ENCODE measurements at places on chromosomes 5 and 9.

DNA sequence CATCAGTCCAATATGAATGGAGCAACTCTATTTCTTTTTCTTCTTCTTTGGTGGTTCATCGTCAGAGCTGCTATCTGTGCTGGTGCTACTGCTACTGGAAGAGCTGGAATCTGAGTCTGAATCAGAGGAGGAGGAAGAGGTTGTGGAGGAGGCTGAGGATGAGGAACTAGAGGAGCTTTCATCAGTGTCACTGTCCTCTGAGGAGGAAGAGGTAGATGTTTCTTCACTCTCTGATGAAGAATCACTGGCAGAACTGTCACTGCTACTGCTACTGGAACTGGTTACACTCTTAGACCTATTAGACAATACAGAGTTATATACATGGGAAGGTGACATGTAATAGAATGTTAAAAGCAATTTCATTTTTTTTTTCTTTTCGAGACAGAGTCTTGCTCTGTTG lies 27.8 kb downstream of the ZCCHC10 start:
- DNase-seq, result no peak

DNA sequence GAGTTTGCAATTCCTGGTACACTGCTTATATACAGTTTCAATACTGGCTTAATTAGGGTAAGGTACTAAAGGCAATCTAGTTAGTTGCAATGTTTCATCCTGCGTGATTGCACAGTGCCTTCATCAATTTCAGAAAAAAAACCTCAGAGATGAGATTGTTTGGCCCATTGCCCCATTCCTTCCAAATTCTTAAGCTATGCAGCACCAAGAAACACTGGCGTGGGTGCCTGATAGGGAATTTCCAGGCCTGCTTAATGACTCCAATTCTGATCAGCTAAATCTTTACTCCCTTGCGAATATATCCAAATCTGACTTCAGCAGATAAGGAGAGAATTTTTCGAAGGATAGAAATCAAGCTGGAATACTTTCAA lies 35.9 kb upstream of the GAS1 start:
- no peak for DNase-seq

- no peak for DNase-seq
Observed at GRCh38 chr5:121691478-121691877, 160.2 kb upstream of the FTMT start.

DNA sequence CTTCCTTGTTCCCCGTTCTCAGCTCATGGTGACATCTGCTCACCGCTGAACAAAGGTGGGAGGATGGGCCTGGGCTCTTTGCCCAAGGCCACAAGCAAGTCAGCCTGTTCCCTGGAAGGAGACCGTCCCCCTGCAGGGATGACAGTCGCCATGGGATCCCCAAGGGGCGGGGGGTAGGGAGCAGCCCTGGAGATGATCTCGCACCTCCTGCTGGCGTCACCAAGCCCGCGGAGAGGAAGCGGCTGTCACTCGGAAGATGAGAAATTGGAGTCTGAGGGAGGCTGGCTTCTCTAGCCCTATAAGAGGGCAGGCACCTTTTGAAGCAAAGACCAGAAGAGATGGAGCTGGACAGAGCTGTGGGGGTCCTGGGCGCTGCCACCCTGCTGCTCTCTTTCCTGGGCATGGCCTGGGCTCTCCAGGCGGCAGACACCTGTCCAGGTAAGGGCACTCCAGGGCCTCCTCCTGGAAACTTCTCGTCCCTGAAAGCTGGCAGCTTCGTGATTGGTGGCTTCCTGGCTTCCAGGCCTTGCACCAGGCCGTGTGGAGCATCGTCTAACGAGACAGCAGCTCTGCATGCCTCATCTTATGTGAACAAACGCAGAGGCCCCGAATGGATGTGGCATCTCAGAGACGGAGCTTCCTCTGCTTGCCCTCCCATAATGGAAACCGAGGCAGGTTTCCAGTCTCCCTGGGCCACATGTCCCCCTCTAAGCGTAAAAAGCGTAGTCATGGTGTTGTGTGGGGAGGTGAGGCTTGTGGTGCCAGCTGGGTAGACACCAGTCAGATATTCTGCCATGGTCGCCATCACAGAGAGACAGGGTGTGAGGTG lies at the start of gene FCN2:
Gene FCN2, plus strand, starts transcription at position 327 of the 829 bp plus-strand sequence. Its CDS starts 12 bp downstream, at position 339.
- DNase-seq, result no peak

GRCh38 chr9:105233873-105234272 lies 10.6 kb upstream of the SLC44A1 start:
- DNase-seq, result no peak

GRCh38 chr5:36934740-36935356 lies 58.3 kb downstream of the NIPBL start:
- DNase-seq, result peak; percentile 35

DNA sequence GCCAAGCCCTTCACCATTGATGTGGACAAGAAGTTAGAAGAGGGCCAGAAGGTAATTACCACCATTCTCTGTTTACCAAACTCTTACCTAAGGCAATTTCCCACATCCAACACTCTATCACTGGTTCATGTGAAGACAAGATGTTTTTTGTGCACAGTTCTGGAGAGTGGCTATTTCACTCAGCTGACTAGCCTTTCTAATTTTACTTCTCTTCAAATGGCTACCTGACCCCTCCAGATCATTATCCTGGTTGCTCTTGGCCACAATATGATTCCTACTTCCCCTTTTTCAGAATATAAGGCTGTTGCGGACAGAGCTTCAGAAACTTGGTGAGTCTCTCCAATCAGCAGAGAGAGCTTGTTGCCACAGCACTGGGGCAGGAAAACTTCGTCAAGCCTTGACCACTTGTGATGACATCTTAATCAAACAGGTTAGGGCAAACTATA lies 7.1 kb downstream of the KIF20A start:
- DNase-seq, result no peak

DNA sequence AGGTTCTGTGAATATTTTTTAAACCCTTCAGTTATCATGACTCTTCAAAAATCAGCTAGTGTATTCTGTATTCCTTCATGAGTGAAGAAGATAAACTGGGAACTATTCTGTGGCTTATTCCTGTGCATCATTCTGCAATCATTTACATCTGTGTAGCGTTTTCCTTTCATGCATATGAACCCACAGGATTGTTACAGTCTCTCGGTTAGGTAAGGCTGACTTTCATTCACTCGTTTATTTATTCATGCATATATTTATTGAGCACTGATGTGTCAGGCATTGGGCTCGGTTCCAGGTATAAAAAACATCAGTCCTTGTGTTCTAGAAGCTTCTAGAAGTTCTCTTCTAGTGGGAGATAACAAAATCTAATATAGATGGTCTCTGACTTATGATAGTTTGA lies 318.4 kb downstream of the MAN2A1 start:
- no peak for DNase-seq

DNA sequence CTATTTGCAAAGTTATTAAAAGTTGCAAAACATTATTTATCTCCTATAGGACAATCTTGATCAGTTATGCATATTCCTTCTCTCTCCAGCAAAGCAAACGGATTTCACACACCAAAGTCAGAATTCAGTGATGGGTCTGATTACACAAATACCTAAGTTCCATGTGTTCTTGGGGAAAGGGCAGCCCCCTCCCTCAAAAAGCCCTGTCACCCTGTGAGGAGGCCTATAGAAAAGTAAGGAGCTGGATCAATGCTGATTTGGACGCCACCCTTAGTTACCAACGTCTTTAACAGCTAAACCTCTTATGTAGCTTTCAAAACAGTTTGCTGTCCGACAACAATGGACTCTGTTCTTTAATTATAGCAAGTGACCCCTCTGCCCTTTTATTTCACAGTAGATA lies 6.4 kb downstream of the ZNF608 start:
- DNase-seq, result no peak

DNA sequence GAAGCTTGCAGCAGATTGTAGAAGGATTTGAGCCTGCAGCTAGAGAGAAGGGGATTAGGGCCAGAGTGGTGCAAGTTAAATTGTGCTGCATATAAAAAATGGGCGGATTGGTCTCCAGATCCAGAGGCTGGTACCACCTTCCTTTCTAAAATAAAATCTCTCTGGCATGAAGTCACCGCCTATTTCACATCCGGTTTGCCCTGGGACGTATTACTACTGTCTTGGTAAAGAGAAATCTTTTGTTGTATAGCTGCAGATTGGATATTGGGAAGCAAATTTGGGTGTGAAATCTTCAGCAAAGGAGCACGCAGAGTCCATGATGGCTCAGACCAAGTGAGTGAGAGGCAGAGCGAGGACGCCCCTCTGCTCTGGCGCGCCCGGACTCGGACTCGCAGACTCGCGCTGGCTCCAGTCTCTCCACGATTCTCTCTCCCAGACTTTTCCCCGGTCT lies at the start of gene GABRA1:
Gene GABRA1, plus strand, starts transcription at position 180 of the 451 bp plus-strand sequence. CDS start 2,691 bp downstream, outside the sequence.
- DNase-seq, result no peak

GRCh38 chr5:177128551-177128981 lies 5.0 kb upstream of the NSD1 start:
- peak; percentile 41 for DNase-seq

- DNase-seq, result no peak
Observed at GRCh38 chr9:89037346-89037745, 46.1 kb downstream of the S1PR3 start.

DNA sequence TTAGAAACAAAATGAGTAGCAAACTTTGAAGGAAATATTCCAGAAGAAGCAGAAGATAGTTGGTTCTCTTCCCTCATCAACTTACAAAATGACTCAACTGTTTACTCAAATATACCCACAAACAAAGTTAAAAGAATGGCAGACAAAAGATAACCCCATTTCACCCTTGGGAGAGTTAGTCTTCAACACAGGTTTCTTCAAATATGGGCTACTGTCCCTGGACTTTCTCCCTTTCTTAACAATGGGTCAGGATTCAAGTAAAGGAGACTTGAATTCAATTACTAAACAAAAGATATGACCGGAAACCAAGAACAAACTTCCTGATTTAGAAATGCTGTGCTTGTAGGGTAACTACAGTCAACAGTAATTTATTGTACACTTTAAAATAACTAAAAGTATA lies 14.2 kb downstream of the RFX3 start:
- DNase-seq, result no peak

DNA sequence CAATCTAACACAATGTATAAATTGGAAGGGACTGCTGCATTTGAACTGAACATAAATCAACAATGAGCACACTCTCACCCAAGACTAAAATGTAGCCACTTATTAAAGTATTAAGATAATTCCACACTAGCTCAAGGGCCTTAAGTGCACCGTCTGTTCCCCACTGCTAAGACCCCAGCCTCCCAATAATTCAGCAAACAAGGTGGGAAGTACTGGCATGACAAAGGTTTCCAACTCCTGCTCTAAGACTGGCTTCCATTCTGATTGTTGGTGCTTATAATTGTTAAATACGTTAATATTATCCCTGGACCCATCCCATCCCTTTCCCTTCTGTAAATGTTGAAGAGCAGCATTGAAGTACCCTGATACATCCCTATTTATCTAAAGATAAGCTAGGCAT lies 636.7 kb downstream of the NR2F1-AS1 start:
- no peak for DNase-seq

DNA sequence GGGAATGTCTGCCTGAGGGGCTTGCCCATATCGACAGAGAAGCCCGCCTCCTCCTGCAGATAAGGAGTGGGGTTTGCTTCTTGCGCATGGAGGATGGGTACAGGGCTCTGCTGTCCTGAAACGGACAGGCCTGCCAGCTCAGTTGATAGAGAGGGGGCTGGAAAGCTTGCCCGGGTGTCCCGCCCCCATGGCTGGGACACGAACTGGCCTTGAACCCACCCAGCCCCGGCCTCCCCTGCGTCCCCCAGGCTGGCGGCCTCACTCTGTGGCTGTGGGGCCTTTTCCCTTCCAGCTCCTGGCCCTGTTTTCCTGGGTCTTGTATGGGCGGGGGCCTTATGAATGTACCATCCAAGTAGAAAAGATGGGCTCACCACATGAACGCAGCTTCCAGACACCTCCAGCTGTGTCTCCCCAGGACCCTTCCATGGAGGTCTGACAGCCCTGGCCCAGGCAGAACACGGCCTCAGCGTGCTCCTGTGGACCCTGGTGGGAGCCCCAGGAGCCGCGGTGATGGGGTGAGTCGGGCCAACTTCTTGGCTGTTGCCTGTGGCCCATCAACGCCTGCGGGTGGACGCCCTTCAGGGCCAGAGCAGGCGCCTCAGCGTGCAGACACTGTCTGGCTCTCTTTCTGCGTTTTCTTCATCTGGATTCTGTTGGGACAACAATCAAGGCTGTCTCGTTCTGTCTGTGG lies 15.9 kb upstream of the SLC2A6 start:
- no peak for DNase-seq

- DNase-seq, result no peak
Observed at GRCh38 chr5:142984011-142984410, 213.8 kb downstream of the ARHGAP26 start.

- no peak for DNase-seq
Observed at GRCh38 chr5:6713274-6714225, at the start of gene TENT4A. Gene TENT4A, plus strand, starts transcription at chr5:6713432. Its CDS starts 552 bp downstream, at chr5:6713984.

DNA sequence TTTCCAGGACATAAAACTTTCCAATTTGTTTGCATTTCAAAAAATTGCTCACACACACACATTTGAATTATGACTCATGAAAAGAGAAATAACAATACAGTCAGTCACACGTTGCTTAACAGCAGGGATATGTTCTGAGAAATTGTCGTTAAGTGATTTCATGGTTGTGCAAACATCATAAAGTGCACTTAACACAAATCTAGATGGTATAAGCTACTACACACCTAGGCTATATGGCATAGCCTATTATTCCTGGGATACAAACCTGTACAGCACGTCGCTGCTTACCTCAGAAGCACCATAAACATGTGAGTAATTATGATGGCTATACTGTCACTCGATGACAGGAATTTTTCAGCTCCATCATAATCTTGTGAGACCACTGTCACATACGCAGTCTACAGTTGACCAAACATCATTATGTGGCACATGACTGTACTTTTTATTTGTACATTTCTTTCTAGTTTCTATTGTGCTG lies 378.2 kb downstream of the ACTL7B start:
- no peak for DNase-seq

- no peak for DNase-seq
Observed at GRCh38 chr5:83654427-83654994, 66.1 kb downstream of the HAPLN1 start.

DNA sequence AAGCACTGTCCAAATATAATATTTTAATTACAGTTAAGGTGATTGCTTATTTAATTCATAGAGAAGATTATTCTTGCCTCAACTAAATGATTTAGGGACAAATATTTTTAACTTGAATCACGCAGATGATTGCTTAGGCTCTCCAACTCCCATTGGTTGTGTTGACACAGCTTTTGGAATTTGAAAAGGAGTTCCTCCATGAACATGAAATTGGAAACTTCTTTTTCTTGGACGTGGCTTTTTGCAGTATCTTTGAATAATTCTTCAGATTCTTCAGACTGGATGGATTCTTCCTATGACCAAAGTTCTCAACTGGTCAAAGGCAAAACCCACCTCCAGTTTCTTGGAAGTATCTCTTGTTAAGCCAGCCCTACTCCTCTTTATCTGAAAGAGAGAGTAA lies 456.4 kb upstream of the KLF4 start:
- DNase-seq, result no peak
